Stimulated activated CD8-positive, alpha-beta memory T cell treated with anti-CD3 and anti-CD28 coated beads, Interleukin-7, amount 100 ng/mL, for 48 hours (primary cell): ENCODE measurements at places on chromosomes 6 and 20.

DNA sequence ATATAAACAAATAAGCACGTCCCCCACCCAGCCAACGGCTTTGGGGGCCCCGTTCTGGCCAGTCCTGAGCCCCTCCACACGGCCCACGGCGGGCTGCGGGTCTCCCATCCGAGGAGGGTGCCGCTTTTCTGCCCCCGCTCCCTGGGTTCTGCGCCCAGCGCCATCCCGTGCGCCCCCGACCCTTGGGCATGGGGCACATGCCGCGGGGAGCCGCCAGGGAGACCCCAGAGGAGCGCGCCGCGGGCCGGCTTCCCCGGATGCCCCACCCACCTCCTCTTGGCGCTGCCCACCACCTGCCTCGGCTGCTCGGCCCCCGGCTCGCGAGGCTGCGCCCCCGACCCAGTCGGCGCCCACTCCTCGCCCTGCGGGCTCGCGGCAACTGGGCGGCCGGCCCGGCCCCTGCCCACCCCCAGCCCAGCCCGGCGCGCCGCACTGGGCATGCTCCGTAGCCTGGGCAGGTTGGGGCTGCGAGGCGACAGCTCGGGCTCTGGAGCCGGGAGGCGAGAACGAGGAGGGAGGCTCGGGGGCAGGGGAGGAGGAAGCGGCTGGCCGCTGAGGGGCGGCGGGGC lies 570 bp upstream of the PLCB4 start:
- no peak for DNase-seq

GRCh38 chr6:10771371-10771894 lies 23.8 kb downstream of the TMEM14B start:
- no peak for DNase-seq

DNA sequence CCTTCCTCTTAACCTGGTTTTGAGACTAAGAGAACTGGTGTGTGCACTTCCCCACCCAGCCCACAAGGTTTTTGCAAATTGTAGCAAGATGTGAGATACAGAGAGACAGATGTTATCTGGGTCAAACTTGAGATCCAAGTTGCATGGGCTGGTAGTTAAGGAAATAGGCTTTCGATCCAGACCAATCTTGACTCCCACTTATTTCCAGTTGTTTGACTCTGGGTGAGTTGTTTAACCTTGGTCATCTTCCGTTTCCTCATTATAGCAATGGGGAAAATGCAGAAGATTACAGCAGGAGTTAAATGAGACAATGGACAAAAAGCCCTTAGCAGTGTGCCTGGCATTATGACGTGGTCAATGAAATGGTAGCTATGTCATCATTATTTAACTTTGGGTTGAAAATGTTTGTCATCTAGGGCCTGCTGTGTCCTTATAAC lies 1.7 kb downstream of the SNX21 start:
- no peak for DNase-seq

- no peak for DNase-seq
Observed at GRCh38 chr20:5513975-5514516, 197.3 kb upstream of the PROKR2 start.

- no peak for DNase-seq
Observed at GRCh38 chr6:54574671-54575070, 266.4 kb downstream of the TINAG start.

GRCh38 chr6:70073637-70074036 lies 207.3 kb downstream of the COL19A1 start:
- no peak for DNase-seq

GRCh38 chr6:75306064-75306463 lies 21.5 kb upstream of the TMEM30A start:
- DNase-seq = no peak

GRCh38 chr6:147578159-147578558 lies 69.7 kb downstream of the SAMD5 start:
- no peak for DNase-seq

GRCh38 chr6:132892929-132893771 lies 78.8 kb downstream of the RPS12 start:
- no peak for DNase-seq

GRCh38 chr6:156948277-156948676 lies 171.1 kb downstream of the ARID1B start:
- no peak for DNase-seq

DNA sequence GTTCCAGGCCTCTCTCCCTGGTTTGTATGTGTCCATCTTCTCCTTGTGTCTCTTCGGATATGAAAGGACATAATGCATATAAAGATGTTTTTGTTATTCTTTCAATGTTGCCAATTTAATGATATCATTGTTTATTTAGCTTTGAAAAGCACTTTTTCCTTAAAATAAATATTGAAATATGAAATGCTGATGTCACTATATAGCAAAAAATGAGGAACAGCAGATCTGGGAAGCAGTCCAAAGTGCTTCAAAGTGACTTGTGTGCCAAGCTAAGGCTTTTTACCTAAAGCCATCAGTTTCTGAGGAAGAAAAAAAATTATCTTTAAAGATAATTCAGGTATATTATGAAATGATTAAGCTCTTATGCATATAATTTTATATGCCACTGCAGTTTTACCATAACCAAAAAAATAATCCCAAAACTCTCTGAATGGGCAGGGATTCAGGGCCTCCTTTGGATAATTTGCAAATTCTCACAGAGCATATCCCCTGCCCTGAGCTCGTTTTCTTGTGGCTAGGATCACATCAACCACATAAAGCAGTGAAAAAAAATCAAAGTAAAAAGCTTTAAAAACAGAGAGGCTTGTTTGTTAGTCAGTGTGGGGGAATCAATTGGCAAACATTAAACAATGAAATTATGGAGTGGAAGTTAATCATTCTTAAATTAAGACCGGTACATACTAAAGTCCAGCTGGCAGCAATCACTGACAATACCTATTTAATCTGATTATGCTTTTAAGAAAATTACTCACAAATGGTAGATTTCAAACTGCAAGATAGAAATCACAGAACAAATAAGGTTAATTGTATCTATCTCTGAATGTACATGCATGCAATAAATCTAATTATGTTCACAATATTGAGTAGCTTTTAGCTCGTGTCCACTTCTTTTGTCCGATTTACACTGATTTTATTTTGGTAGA lies 1027.9 kb upstream of the ADGRB3 start:
- no peak for DNase-seq

GRCh38 chr20:22684072-22684762 lies 99.8 kb upstream of the FOXA2 start:
- no peak for DNase-seq

DNA sequence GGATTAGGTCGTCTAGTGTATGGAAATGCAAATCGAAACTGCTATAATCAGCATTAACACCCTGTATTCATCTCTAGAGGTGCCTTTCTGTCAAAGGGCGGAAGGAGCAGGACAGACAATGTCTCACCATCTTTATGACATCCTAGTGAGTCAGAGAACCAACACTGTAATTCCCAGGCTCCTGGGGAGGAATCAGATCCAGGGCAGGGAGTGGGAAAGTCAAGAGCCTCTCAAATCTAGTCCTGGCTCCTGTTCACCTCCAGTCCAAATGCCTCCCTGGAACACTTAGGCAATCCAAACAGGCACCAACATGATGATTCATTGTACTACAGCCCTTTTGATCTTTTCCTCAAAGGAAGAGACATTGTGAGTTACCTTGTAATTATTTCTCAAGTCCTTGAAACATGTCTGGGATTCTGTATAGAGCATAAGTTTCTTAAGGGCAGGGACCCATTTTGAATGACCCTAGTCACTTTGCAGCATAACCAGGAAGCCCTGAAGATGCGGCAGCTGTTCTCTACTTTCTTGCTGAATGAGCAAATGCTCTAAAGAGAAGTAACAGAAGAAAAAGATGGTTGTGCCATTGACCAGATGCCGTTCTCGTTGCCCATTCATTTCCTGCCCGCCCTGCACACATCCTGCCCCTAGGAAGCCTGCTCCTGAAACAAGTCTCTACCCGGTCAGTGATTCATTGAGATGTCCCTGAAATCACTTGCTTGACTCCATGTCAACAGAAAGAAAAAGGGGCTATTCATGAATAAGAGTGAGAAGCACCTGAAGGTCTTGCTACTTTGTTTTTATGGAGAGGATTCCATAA lies 112.8 kb upstream of the JARID2 start:
- no peak for DNase-seq

DNA sequence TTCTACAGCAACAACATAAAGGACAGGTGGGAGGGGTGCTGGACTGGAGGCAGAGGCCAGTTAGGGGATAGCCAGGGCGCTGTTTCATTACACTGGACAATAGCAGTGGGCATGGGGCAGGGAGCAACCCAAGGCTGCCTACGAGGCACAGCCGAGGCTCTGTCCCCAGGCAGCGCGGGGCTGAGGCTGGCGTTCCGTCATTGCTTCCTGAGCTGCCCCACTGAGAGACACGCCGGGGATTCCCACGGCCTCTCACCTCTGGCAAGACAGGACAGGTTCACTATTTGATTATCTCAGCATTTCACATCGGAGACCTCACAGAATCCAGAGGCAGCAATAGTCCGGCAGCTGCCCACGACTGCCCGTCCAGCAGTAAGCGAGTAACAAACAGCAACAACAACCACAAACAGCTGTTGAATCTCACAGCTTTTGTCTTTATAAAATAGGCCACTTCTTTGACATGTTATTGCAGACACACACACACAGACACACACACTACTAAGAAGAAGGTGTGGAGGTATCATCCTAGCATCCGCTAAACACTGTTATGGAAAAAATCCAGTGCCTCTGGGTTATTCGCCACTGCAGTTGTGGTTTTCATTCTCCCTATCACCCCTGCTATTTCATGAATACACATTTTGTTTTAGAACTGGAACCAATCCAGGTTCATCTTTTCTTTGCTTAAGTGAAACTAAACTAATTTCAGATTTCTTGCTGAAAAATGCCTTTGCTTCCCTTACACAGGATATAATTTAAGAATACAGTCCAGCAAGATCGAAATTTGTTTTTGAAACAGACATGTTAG lies 19.5 kb downstream of the KIF25 start:
- no peak for DNase-seq

DNA sequence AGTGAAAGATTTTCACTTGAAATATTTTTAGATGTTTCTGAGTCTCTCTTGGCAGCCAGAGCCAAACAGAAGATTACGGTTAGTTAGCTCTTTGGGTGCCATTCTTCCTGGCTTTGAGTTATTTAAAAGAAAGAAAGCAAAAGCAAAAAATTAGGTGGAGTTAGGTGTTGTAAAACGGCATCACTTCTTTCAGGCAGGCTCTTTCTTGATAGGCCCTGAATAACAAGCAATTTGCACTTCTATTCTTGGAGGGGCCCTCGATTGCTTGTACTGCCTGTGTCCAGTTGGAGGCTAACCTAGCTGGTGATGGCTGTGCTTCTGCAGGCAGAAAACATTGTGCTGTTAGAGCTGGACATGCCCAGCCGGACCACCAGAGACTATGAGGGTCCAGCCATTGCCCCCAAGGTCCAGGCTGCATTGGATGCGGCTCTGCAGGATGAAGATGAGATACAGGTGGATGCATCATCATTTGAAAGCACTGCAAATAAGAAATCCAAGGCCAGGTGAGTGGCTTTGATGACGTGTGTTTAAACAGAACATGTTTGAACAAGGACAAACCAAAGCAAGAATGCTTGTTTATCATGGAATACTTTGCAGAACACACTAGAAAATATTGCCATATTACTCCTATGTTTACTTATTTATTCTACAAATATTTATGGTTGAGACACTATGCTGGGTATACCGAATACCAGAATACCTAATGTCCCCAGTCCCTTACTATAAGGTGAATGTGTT lies 28.1 kb upstream of the ASXL1 start:
- no peak for DNase-seq

DNA sequence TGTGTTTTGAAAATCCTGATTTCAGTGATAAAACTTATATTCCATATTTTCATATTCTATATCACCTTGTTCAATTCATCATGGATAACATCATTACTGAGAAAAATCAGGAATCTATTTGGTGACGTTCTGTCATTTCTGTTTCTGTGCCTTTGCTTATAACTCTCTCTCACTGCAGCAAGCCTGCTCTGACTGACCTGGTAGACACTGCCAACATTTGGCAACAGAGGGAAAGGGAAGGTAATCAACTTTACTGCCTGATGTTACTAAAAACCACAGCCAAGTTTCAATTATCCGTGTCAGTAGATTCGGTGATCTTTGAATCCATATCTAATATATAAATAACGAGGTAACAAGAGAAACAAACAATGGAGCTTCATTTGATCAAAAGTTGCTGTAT lies 501.9 kb downstream of the LMBRD1 start:
- DNase-seq = no peak

GRCh38 chr6:111564482-111564945 lies 41.2 kb downstream of the TRAF3IP2 start:
- DNase-seq = peak; percentile 26

GRCh38 chr20:52102559-52102958 lies 89.0 kb downstream of the ZFP64 start:
- DNase-seq = no peak

- no peak for DNase-seq
Observed at GRCh38 chr6:66189915-66190314, 482.9 kb upstream of the EYS start.

- DNase-seq = no peak
Observed at GRCh38 chr6:139181236-139181635, 46.4 kb downstream of the HECA start.

DNA sequence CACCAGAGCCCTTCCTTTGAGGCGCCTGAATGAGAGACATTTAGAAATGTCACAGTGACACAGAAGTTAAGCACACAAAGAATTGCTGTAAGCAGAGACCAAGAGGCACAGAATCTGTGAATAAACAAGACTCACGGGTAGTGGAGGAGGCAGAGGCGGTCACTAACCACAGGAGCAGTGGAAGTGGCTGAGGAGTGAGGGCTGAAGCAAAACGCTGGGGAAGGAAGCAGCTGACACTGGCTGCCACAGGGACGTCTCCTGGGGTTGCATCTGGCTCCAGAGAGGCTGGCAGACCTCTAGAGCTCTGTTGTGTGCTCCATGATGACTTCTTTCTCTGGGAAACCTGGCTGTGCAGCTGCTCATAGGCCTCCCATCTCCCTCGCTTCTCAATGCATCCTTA lies 65.0 kb upstream of the SLC2A12 start:
- DNase-seq = no peak

DNA sequence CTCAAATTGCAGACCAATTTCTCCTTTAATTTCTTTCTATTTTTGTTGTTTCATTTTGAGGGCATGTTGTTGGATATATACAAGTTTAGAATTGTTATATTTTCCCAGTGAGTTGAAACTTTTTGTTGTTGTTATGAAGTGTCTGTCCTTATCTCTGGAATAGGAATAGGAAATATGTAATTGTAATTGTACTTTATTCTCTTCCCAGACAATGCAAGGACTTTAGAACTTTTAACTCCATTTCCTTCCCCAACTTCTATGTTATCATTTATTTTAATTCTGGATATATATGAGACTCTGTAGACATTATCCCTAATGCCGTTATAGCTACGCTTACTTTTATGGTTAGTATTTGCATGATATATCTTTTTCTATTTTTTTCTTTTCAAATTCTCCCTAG lies 12.4 kb downstream of the SERPINB1 start:
- no peak for DNase-seq

DNA sequence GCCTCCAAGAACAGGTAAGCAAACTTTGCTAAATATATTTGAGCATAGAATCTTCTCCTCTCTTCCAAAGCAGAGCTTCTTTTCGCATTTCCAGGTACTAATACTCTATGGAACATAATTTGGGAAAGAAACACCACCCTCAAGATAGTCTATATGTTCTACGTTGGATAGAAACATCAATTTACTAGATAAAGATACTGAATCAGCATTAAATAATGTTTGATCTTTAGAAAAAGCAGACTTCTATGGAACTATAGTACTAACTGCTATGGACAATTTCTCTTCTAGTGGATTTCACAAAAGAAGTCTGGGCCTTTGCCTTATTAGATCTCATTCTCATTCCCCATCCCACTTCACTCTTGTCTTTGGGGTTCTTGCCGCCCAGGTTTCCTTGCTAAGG lies 103.0 kb downstream of the CDK19 start:
- no peak for DNase-seq
